Fibroblast of the aortic adventitia (primary cell): ENCODE measurements at places on chromosomes 2 and 18. TPM values are rescaled to one million over a fixed set of nuclear protein-coding genes. Genes with fewer than 3 reads are reported as not detected.

Gene SERPINB7
- total RNA-seq, result 0.27 TPM in 1 of 2 replicates, not detected in the other

Gene LRRFIP1
- 29.2 and 49.0 TPM in 2 replicates for total RNA-seq

Gene DSG4
- not detected in 2 replicates for total RNA-seq

Gene CCDC74B
- total RNA-seq, result 9.7 and 12.2 TPM in 2 replicates

Gene SERPINB12
- not detected in 2 replicates for total RNA-seq

Gene LMAN2L
- total RNA-seq, result 9.5 and 12.2 TPM in 2 replicates

Gene INPP5D
- total RNA-seq, result 0.54 and 0.98 TPM in 2 replicates

Gene C2orf66
- total RNA-seq, result 0.27 TPM in 1 of 2 replicates, not detected in the other

Gene PROKR1
- total RNA-seq, result not detected in 2 replicates

Gene GPR39
- total RNA-seq, result 0.41 and 12.7 TPM in 2 replicates

Gene TRABD2A
- 0.33 and 1.6 TPM in 2 replicates for total RNA-seq
